ENCODE measurements at places on chromosomes 12 and 14.
A peak's percentile ranks its signal among the peaks of the same experiment; 100 is the strongest.

DNA sequence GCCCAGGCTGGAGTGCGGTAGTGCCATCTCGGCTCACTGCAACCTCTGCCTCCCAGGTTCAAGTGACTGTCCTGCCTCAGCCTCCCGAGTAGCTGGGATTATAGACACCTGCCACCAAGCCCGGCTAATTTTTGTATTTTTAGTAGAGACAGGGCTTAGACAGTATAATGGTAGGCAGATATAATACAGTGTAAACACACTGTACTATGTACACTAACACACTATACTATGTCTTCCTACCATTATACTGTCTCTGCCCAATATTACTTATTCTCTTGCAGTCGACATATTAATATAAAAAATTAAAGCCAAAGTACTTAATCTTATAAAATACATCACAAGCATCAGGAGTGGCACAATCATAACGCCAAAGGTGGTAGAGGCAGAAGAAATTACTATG, 15.0 kb downstream of the DTD2 start:
- no peak for DNase-seq

DNA sequence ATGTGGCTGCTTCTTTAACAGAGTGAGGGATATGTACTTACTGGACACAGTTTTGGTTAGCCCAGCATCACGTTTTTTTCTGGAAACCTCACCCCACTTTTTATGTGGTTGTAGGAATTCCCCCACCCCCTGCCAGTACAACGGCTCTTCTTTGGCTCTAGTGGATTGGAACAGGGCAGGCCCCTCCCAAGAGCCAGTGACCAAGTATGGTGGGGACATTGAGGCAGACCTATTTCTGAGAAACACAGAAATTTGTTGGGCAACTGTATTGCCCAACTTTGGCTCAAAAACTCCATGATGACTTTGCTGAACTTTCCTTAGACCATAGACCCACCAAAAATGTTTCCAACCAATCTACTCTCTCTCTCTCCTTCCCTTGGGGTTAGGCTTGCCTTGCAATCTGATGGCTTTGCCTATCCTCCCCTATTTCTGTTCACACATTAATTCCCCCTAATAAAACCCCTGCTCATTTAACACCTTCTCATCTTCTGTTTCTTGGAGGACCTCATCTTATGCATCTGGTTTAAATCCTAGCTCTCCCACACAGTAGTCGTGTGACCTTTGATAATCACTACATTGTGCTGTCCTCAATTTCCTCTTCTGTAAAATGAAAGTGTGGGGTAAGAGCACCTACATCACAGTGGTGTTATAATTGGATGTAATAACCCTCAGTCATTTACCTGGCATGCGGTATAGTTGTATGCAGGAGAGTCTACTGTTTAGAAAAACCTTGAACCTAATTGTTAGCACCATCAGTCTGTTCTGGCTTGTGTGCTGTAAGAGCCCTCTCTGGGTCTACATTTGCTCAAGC, 71.7 kb downstream of the IGF1 start:
- no peak for DNase-seq

GRCh38 chr14:76514213-76514998, 138.5 kb downstream of the ESRRB start:
- DNase-seq = no peak

- DNase-seq = peak; percentile 71
Measured at GRCh38 chr12:52243856-52244614, 11.0 kb downstream of the KRT7 start.

- DNase-seq = peak; percentile 78
Measured at GRCh38 chr12:123064885-123065619, 84.6 kb downstream of the ARL6IP4 start.

GRCh38 chr14:85471744-85472143, 58.2 kb upstream of the FLRT2 start:
- DNase-seq = peak; percentile 76

DNA sequence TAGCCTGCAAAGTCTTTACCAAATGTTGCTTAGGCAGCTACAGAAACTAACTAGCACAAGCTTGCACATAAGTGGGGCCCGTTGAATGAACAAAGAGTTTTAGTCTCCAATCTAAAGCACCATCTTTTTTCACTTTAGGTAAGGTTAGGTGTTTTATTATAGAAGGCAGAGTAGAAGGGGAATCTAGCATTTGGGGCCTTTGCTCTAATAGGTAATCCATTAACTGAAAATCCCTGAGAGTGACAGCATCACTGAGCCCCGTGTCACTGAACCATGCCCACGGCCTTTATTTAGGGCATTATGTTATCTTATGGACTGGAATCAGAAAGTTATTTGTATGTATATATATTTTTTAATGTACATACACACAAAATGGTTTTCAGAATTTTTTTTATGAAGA, 25.1 kb downstream of the CPNE8 start:
- no peak for DNase-seq

DNA sequence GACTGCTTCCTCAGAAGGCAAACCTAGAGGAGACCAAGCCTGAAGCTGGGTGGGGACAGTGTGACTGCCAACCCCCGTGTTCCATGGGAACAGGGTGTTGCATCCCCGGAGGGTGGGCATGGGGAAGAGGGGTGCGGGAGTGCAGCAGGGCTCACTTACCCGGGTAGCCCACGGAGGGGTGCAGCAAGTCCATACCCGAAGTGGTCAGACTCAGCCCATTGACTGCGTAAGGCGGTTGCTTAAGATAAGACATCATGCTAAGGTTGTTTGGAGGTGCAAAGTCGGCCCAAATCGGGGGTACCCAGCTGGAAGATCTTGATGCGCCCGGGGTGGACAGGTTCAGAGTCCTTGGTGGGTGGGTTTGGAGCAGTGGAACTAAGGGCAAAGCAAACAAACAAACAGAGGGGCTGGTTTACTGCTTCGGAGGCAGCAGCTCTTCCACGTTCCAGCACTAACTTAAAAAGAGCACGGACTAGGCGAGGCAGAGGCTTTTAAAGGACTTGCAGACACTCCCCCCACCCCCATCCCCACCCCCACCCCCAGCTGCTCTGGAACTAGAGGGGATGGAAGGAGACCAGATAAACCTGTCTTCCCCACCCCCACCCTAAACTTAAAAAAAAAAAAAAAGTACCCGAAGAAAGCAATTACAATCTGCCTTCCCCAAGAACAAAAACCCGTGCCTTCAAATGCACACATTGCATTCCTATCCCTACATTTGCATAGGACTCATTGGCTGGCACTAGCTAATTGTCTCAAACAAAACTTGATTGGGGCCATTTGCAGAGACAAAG, 4.9 kb downstream of the OTX2 start:
- no peak for DNase-seq

GRCh38 chr14:99924379-99924778, 131.2 kb downstream of the EML1 start:
- no peak for DNase-seq

DNA sequence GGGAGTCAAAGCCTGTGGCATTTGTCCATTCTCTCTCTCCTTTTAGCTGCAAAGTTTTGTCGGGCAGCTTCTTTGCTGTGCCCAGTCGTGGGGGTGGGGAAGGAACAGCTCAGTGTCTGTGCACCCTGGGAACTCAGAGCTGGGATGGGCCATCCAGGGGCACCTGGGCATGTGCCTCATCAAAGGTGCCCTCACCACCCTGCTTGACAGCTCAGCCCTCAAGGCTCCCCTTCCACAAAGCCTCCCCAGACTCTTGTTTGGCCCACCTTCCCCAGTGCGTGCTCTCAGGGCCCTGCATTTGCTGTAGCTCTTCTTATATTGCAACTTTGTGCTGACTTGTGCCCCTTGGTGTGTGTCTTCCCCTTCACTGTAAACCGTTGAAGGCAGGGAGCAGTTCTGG, 112.6 kb downstream of the ESRRB start:
- no peak for DNase-seq

- no peak for DNase-seq
Measured at GRCh38 chr12:101127521-101128219, 82.4 kb downstream of the SLC5A8 start.

GRCh38 chr12:15721316-15722115, 67.7 kb downstream of the EPS8 start:
- DNase-seq = no peak

- DNase-seq = no peak
Measured at GRCh38 chr12:123934016-123934620, 38.5 kb downstream of the CCDC92 start.

- DNase-seq = no peak
Measured at GRCh38 chr12:81077329-81077685, 572 bp upstream of the ACSS3 start.

- no peak for DNase-seq
Measured at GRCh38 chr14:26841326-26841725, 243.5 kb upstream of the NOVA1 start.

DNA sequence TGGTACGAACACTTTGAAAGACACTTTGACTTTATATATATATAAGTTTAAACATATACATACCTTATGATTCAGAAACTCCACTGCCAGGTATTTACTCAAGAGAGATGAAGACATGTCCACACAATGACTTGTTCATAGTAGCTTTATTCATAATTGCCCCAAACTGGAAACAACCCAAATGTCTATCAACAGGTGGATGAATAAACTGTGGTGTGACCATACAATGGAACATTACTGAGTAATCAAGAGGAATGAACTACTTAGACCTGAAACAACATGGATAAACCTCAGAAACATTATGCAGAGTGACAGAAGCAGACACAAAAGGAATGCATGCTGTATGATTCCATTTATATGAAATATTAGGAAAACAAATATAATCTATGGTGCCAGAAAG, 71.1 kb downstream of the PPP1R36 start:
- DNase-seq = no peak

DNA sequence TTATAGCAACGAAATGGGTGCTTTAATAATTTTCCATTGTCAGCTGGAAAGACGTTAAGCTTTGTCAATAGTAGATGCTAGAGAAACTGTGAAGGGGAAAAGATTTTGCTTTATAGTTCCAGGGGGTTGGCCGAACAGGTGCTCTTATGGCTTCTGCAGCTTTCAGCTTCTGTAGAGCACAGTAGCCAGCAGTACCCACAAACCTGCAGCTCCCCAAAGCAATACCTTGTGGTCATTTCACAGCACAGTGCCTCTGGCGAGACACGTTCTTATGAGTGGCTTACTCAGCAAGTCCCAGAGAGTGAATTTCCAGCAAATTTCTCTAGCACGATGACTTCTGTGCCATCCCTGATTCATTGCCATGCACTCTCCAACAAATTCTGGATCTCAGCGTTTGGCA, 416.3 kb upstream of the ATP2B1 start:
- DNase-seq = no peak

- DNase-seq = peak; percentile 29
Measured at GRCh38 chr14:104135121-104135903, 3.1 kb upstream of the KIF26A start.

DNA sequence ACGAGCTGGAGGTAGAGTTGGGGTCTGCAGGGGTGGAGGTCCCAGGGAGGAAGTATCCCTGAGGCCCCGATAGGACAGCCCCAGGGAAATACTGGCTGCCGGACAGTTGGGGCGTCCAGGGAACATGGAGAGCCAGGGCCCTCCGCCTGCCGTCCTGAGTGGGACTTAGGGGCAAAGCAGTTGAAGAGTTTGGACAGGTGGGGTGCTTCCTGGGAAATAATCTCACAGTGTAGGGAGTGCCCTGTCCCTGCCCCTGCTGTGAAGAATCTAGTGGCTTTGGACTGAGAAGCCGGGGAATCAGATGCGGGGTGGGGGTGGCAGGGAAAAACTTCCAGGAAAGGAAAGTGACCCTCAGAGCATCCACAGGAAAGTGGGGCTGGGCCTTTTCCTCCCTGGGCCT, 9.8 kb upstream of the HHIPL1 start:
- no peak for DNase-seq

DNA sequence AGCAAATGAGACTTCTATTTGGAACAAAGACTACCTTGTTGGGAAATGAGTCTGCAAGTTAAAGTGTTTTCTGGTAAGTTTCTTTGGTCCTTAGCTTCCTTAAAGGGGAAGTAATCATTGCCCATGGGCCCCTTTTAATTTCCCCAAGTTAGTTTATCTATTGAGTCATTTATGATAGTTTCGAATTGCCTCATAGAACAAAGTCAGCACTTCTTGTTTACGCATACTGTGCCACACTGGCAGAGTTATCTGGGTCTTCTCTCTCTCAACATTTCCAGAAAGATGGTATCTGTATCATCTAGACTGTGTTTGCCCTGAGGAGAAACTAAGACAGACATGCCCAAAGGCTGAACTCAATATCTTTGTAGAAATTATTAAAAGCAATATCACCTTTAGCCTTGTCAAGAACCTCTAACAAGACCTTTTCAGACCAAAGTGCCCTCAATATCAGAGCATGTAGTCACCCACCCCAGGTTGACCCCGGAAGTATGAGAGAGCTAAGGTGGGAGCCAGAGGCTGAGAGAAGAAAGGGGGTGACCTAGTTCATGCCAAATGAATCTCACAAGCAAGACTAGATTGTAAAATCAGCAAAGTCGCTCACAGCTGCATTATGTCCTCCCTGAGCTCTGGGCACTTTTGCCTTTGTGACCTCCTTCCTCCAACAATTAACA, 40.0 kb downstream of the GPR65 start:
- DNase-seq = no peak

- no peak for DNase-seq
Measured at GRCh38 chr14:99664058-99664936, 19.4 kb downstream of the HHIPL1 start.

- no peak for DNase-seq
Measured at GRCh38 chr14:53772936-53773335, 183.7 kb downstream of the BMP4 start.

GRCh38 chr12:113191227-113191626, 5.7 kb downstream of the RITA1 start:
- no peak for DNase-seq

GRCh38 chr14:74083784-74084276, 423 bp downstream of the ALDH6A1 start:
- DNase-seq = no peak

DNA sequence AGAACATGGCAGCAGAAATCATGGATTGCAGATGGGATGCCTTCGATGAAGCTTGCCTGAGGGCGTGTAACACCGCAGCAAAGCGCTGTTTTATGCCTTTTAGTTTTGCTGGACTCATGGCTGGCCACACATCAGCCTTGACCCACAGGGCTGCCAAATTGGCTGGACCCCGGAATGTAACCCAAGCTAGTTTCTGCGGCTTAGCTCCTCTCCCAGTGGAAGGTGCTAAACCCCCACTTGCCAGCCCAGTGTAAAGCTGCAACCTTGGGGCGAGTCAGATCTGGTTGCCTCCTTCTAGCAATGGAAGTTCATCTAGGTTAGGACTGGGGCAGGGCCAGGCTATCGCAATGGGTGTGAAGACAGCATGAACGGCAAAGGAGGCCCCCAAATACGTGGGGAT, 38.3 kb downstream of the MEG3 start:
- DNase-seq = no peak

DNA sequence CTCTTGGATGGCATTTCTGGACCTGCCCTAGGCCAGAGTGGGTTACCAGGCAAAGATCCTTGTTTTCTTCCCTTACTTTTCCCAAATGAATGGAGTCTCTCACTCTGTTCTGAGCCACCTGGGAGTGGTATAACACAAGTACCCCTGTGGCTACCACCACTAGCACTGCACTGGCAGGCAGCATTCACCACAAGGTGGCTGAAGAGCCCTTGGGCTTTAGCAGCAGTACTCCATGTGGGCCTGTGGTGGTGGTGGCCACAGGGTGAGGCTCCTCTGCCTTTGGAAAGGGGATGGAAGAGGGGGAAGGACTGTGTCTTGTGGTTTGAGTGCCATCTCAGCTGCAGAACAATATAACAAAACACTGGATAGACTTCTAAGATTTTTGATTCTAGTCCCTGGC, 38.1 kb upstream of the LMNTD1 start:
- no peak for DNase-seq
